Substantia nigra (tissue), 51 donors: ENCODE measurements at places on chromosomes 1 and 21.

- no peak for DNase-seq
Measured at GRCh38 chr1:59670662-59671061, 144.1 kb upstream of the HOOK1 start.

DNA sequence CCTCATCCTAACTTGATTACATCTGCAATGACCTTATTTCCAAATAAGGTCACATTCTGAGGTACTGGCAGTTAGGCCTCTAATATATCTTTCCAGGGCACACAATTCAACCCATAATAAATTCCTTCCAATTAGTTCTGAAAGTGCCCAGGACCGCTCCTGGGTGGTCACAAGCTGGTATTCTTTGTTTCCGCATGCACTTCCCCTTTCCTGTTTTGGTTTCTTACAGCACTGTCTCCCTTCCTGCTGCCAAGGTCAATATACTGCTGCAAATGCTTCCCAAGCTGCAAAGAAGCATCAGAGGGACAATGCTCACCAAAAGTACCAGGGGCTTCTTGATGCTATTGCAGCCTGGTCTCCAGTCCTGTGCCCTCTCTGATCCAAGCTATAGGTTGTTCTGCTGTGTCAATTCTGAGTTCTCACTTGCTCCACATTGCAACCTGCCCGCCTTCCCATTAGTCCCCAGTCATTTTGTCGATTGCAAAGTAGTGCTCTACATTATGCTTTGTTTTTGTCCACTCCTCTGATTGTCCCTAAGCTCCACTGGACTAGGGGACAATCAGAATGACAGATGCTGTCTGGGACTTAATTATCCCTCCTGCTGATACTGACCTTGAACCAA, 13.9 kb upstream of the XPR1 start:
- DNase-seq, result no peak

GRCh38 chr1:240618946-240619345, 7.0 kb upstream of the GREM2 start:
- DNase-seq, result no peak

DNA sequence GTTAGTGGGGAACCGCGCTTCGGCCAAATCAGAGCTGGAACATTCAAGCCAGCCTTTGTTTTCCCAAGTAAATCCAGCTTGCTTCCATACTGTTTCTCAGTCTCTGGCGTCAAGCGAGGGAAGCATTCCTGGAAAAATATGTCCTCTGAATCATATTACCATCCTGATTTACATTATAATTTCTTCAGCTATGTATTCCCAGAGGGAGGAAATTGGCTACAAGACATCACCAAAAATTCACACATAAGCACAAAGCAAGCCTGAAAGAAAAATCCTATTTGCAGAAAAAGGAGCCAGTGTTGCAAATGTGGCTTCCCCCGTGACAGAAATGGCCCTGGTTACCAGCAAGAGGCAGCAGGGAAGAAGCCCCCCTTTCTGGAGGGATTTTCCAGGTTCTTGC, 233.3 kb downstream of the KCNJ6 start:
- DNase-seq, result no peak

DNA sequence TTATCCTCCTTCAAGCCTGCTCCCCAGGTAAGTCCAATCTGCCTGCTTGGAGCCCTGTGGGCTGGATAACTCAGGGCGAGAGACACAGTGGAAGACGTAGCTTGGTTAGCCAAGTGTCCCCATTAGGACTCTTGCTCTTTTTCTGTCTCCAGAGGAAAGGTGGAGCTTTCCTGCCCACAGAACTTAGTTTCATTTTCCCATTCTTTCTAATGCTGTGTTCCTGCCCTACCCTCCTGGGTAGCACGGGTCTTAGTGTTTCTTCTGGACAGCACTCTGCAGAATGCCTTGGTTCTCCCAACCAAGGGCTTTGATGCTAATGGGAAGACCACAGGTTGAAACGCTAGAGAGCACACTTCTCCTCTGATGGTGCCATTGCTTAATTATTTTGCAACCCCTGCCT, 92.5 kb upstream of the LRRC8D start:
- DNase-seq, result no peak

GRCh38 chr1:15355968-15356625, 53.6 kb upstream of the EFHD2 start:
- no peak for DNase-seq

DNA sequence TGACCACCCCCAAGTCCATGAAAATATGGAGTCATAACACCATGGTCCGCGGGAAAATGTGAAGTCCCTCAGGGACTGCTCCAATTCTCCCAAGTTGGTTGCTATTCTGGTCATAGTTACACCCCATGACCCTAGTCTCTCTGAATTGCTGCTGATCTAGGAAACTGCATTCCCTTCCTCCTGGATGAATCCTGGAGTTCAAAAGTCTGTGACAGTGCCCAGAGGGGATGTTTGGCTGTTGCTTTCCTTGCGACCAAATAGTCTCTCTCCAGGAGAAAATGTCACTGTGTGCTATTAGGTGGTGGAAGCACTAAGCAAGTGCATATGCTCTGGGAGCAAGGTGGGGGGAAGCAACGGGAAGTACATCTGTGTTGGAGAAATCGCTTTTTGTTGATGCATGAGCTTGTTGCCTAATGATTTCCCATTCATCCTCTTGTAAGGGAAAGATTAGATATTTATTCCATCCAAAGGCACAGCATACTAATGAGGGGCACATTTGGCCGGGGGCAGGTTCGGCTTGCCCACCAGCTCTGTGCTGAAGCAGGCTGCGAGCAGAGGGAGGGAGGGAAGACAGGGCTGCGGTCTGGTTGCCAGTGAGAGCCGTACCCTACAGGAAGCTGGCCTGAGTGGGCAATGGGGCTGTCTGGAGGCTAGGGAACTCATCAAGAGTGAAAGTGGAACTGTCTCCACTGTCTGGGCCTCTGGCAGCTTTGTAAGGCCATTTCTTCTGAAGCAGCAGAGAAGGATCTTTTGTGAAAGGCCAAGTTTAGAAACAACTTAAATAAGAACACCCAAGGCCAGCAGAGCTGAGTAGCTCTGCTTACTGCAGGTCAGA, 27.2 kb downstream of the SYT6 start:
- DNase-seq, result peak; percentile 66

- DNase-seq, result no peak
Measured at GRCh38 chr21:16841975-16842695, 670.7 kb upstream of the CXADR start.

DNA sequence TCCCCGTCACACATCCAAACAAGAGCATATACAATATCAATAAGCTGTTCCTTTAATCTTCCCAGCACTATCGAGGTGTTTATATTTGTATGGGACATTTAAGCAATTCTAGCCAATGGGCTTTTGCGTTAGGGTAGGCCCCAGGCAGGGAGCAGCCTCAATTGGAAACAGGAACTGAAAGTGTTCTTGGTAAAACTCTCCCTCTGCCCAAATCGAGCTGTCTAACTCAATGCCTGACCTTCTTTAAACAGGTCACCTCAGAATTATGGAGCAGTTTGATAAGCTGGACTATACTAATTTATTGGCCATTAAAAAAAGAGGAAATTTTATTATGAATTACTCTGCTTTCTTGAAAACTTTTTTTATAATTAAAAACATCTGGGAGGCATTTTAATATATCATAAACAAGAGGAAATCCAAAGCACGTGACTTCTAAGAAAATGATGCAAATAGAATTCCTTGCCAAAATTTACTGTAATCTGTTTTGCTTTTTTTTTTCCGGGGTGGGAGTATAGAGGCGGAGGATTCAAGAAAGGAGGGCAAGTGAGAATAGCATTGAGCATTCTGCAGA, 498.1 kb downstream of the LMO4 start:
- peak; percentile 5 for DNase-seq

- peak; percentile 35 for DNase-seq
Measured at GRCh38 chr1:33327587-33328325, 6.9 kb upstream of the A3GALT2 start.

GRCh38 chr1:30518186-30518585, 205.2 kb downstream of the MATN1 start:
- DNase-seq, result no peak

GRCh38 chr1:167427848-167428247, 90.5 kb downstream of the CD247 start:
- no peak for DNase-seq

DNA sequence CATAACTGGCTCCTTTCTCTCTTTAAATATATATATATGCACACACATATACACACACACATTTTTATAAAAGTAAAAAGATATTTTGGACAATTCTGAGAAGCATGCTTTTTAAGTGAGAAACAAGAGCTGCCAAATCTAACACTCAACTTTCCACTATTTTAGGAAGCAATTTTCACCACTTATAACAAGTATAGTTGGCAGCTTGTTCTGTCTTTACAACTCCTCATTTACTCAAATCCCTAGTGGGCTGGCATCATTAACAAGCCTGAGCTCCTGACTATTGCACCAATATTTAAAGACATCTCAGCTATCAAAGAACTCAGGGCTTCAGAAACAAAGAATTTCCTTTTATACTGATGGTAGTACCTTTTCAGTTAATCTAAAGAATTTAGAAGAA, 76.6 kb downstream of the RAB3GAP2 start:
- DNase-seq, result no peak

GRCh38 chr1:57362480-57362879, 61.4 kb downstream of the DAB1 start:
- DNase-seq, result no peak

DNA sequence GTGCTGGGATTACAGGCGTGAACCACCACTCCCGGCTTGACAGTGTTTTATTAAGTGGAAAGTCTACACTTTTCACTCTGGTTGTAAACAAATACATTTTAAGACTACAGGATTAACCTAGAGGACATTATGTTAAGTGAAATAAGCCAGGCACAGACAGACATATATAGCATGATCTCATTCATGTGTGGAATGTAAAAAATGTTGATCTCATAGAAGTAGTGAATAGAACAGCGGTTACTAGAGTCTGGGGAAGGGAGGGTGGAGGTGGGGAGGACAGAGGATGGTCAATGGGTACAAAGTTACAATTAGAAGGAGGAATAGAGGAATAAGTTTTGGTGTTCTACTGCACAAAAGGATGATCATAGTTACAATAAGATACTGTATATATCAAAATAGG, 16.9 kb downstream of the CTH start:
- no peak for DNase-seq

DNA sequence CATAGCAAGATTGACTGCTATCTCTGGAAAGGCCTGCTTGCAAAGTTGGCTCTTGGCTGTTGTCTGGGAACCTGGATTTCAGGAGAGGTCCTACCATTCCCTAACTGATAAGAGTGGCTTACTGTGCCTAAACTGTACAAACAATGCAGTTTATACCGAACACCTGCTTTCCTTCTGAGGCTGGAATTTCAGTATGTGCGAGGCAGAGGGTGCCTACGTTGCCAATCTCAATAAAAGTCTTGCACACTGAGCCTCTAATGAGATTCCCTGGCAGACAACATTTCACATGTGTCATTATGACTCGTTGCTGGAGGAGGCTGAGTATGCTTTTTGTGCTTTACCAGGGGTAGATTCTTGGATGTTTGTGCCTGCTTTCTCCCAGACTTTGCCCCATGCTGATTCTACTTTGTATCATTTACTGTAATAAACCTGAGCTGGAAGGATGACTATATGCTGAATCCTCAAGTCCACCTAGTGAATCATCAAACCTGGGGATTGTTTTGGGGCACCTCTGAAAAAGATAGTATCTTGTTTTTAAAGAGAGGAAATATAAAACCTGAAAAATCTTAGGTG, 58.9 kb upstream of the GNG4 start:
- no peak for DNase-seq

DNA sequence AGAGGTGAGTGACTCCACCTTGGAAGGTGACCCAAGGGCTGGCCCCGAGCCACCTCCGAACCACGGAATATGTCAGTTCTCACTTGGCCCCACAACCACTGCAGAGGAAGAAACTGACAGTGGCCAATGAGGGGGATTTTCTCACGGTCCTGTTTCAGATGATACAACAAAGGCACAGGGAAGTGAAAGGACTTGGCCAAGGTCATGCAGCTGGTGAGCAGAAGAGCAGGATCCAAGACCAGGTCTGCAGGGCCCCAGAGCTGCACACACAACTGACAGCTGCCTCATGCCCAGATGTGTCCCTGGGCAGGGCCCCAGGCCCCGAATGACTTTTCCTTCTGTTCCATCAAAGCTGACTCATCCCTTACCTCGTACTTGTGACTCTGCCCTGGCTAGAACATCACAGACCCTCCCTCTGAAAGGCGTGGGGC, 25.8 kb upstream of the EVA1B start:
- DNase-seq, result no peak

GRCh38 chr1:6788946-6789345, 3.7 kb downstream of the CAMTA1 start:
- DNase-seq, result no peak

DNA sequence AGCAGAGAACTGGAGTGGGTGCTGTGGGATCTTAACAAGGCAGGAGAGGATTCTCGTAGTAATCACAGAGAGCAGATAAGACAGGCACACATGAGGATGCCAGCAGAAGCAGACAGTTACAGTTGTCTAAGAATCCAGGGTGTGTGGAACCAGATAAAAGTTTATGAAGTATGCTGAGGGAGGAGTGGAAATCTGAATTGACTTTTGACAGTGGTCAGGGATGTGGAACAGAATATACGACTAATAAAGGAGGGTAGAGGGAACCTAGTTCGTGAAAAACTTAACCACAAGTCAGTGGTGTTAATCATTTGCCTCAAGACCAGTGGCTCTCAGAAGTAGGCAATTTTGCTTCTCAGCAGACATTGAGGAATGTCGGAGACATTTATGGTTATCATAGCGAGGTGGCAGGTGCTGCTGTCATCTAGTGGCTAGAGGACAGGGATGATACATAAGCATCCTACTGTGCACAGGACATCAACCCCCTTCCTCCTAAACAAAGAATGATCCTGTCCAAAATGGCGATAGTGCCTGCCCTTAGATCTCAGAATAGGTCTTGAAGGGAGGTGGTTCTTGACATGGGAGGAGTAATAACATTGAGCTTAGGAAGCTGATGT, 3.0 kb downstream of the LRRC8D start:
- no peak for DNase-seq

GRCh38 chr1:58968360-58968952, 184.6 kb upstream of the JUN start:
- DNase-seq, result no peak

GRCh38 chr1:30147188-30147587, 576.2 kb downstream of the MATN1 start:
- DNase-seq, result no peak

DNA sequence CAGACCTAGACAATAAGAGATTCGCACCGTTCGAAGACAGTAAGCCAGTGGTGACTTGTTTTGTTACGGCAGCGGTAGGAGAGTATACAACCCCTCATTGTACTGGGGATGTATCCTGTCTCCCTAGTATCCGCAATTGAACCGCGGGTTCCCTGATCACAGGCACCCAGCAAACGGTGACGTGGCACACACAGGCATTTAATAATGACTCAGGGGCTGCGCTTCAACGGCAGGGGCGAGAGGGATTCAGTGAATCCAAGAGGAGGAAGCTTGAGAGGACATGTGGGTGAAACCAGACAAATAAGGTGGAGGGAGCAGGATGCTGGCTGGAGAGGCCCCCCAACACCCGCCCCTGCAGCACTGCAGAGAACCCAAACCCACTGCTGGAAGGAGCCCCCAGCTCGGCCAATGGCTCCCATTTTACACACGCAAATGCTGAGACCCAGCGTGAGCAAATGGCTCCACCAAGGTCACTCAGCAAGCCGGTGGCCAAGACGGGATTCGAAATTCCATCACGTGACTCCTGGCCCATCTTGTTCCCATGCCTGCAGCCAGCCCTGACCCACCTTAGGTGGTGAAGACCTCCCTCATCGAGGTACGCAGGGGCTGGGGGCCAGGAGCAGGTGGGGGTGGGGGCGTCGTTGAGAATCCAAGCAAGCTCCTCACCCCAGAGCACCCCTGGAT, 149.9 kb downstream of the SYF2 start:
- no peak for DNase-seq
